ENCODE measurements at places on chromosomes 4 and X.

- DNase-seq, result no peak
Observed at GRCh38 chrX:51917604-51918003, 24.2 kb downstream of the MAGED1 start.

DNA sequence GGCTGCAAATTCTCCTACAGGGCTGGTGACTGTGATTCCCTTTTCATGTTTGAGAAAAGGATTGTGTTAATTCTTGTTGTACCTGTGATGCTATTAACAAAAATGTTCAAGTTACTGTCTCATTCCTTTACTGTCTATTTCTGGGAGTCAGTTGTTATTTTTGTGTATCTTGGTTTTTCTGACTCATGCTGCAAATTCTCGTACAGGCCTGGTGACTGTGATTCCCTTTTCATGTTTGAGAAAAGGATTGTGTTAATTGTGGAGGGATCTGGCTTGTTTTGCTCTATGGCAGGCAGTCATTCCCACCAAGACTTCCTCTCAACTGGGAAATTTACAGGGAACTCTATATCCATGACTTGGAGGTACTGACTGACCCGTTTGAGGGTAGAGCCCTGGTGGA is 693.4 kb upstream of the INTU start:
- no peak for DNase-seq

- no peak for DNase-seq
Observed at GRCh38 chrX:100817340-100817739, 2.9 kb upstream of the CSTF2 start.

GRCh38 chr4:46388857-46389256 is 1.1 kb downstream of the GABRA2 start:
- no peak for DNase-seq

GRCh38 chr4:150117629-150118028 is 39.4 kb downstream of the DCLK2 start:
- no peak for DNase-seq

DNA sequence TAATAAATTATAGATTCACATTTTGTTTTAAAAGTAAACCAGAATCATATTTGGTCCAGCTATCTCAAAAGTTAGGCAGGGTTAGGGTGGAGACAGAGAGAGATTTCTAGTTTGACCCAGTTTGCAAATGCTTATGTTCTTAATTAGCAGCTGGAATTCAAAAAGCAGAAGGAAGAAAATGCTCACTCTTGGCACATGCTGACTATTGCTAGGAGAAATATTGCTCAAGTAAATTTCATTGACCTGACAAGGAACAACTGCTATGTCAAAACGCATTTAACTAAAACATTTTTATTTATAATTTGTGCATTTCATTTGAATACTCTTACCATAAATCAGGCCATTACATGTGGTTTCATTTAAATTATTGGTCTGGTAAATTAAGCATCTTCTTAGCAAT is 131.8 kb downstream of the GLRA3 start:
- DNase-seq, result no peak

- no peak for DNase-seq
Observed at GRCh38 chrX:134735015-134735414, 76.7 kb upstream of the PLAC1 start.

- DNase-seq, result no peak
Observed at GRCh38 chr4:155722336-155722735, 36.5 kb upstream of the GUCY1B1 start.

GRCh38 chrX:47936224-47936939 is 67.4 kb downstream of the ZNF182 start:
- DNase-seq, result peak; percentile 6

DNA sequence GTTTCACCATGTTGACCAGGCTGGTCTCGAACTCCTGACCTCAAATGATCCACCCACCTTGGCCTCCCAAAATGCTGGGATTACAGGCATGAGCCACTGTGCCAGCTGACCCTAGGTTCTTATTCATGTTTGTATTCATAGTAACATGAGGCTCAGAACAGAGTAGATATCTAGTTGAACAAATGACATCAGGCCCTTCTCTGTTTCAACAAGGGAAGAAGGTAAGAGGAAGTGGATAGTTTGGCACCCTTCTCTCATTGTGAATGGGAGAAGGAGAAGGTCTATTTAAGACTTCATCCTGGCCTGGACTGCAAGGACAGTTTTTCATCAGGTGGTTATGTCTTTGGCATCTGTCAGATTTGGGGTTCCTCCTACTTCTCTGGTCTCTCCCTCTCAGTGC is 13.8 kb downstream of the GJB1 start:
- DNase-seq, result no peak

GRCh38 chrX:40581336-40581920 is 658 bp downstream of the ATP6AP2 start:
- DNase-seq, result no peak

- no peak for DNase-seq
Observed at GRCh38 chrX:132045456-132045855, 22.4 kb downstream of the STK26 start.

GRCh38 chr4:109075621-109076020 is 226.8 kb downstream of the COL25A1 start:
- DNase-seq, result no peak

GRCh38 chrX:149618871-149619270 is 12.7 kb downstream of the TMEM185A start:
- no peak for DNase-seq

DNA sequence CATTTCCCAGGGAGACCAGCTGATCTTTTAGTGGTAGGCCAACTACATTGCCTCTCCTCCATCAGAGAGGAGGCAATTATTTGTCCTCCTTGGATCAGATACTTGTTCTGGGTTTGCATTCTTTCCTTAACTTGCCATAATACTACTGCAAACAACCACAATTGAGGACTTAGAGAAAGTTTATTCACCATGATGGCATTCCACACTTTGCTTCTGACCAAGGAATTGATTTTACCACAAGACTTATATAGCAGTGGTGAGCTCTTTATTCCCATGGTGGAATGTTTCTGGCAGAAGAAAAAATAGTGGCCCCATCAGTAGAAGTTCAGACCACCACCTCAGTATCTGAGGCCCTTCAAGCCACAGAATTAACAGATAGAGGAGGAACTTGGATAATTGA is 123.9 kb upstream of the PPP3CA start:
- DNase-seq, result no peak

DNA sequence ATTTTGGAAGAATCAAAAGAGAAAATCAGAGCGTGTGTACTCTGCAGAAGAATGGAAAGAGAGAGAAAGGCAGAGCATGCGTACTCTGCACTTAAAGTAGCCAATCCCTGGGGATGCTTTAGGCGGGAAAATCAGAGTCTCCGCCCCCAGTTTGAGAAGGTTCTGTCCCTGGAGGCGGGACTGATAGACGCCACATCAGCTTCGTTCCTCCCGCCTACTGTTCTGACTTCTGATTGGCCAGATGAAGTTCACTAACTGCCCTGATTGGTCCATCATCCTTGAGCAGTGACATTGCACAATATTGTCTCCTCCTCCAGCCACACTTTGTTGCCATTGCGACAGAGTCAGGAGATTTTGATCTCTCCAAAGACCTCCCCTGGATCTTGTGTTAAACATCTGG is 23.8 kb downstream of the SSX1 start:
- no peak for DNase-seq

- no peak for DNase-seq
Observed at GRCh38 chr4:136687118-136687517, 845.2 kb downstream of the PCDH18 start.

DNA sequence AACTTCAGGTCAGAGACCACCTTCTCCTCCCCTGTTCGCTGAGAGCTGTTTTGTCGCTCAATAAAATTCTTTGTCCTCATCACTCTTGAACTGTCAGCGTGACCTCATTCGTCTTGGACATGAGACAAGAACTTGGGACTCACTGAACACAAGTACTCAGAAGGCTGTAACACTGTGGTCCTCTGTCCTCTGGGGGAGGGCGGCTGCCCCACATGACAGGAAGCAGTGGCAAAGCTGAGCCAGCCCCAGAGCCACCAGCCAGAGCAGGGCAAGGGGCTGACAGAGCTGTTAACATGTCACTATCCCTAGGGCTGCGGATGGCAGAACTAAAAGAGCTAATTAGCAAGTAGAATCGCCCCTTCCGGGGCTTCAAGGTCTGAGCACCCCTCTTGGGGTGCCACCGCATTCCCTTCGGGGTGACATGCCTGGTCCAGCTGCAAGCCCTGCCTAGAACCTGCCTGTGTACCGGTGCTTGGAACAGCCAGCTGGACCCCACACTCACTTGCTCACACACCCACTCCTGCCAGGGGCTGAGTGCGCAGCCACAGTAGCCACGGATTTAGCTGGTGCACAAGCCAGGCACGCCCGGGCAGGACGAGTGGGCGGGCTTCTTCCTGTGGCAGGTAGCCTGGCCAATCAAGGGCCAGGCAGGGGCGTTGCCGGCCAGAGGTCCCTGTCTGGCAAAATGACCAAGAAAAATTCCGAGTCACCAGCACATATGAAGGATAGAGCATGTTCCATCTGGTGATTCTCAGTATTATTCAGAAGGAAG is 648.6 kb upstream of the AGA start:
- no peak for DNase-seq

DNA sequence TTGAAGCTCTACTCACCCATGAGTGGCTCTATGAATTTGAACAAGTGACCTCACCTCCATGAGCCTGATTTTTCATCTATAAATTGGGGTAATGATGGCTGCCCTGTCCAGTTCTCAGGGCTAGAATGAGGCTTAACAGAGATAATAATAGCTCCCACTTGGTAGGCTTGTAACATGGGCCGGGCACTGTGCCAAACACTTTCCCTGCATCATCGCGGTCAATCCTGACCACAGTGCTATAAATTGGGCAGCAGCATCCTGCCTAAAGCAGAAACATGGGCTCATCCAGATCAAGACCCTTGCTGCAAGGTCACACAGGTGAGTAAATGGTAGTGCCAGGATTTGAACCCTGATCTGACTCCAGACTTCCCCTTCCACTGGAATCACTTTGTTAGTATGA is 12.8 kb downstream of the APLN start:
- DNase-seq, result no peak

GRCh38 chr4:167811958-167812357 is 280.4 kb upstream of the ANXA10 start:
- no peak for DNase-seq

DNA sequence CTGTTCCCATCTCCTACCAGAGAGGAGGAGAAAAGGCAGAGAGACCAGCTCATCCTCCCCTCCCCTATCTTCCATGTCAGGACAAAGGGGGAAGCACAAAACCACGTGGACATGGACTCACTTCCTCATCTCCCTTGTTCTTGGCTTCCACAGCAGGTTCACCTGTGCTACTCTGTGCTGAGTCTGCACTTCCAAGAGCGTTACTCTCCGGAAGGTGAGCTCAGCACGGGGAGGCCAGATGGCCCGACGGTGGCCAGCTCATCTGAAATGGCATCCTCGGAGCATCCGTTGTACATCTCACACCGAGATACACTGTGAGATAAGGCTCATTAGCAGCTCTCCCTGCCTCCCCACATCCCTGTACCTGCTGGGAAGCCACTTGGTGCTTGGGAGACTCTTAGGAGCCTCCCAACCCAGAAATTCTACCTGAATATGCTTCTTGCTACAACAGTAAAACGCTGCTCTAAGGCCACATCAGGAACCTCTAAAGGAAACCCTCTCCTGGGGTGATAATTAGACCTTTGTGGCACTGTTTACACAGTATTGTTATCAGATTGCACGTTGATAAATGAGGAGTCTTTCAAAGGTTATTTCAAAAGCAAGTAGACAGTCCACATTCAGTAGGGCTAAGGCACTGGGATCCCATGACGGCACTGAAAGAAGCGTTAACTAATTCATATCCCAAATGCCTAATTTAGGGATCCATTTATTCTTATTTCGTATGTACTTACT is 19.4 kb downstream of the LGI2 start:
- no peak for DNase-seq

- no peak for DNase-seq
Observed at GRCh38 chr4:14315129-14315528, 687.2 kb upstream of the CPEB2 start.

- DNase-seq, result no peak
Observed at GRCh38 chr4:172124656-172125308, 311.6 kb downstream of the GALNTL6 start.

DNA sequence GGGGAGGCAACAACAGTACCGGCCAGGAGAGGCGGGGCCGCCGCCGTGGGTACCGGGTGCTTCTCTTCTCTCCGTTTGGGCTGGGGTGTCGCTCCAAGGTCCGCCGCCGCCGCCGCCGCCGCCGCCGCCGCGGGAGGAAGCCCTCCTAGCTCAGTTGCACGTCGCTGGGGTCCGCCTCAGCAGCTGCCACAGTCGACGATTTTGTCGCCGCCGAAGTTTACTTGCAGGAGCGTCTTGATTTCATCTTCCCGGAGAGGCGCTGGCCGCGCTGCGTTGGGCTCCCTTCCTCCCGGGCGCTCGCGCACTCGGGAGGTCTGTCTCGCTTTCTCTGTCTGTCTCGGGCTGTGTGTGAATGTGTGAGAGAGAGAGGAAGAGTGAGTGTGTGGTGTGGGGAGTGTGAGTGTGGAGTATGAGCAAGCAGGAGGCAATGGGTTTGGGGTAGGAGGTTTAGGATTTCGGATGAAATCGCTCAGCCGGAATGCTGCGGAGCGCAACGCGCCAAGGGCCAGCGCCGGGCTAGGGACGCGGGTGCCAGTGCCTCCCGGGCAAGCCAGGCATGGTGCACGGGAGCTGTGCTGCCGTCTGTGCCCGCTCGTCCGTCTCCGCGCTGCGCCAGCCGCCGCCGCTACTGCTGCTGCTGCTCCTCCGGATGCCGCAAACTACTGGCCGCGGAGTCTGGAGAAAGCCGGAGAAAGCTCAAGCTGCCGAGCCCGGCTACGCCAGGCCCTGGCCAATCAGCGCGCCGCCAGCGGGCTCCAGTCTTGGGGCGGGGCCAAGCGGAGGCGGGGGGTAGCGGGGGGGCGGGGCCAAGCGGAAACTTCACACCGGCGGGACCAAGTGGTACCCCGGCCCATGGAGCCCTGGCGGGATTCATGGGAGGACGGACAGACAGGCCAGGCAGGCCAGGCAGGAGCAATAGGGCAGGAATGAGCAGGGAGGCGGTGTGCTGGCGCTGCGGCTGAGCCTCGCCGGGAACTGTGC is at the start of gene PCDH19:
Gene PCDH19 (minus strand): TSS at position 664 of the 981 bp plus-strand sequence. CDS start 1,676 bp downstream, outside the sequence.
- DNase-seq, result peak; percentile 40

- no peak for DNase-seq
Observed at GRCh38 chr4:43008793-43009192, 116.3 kb downstream of the GRXCR1 start.

DNA sequence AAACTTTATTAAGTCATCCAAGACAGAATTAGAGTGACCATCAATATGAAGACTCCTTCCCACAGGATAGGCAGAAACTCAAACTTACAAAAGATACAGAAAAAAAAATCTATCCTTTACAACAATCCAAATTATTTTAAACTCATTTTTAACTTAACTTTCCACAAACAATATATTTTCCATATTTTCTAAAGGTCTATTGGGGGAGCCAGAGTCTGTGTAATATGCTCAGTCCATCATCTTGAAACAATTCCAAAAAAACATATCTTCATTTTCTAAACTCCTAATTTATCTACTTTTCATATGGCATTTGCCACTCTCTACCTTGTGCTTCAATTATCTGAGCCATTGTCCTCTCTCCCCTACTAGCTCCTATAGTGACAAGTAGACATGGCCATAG is 378.1 kb downstream of the PDGFC start:
- no peak for DNase-seq

DNA sequence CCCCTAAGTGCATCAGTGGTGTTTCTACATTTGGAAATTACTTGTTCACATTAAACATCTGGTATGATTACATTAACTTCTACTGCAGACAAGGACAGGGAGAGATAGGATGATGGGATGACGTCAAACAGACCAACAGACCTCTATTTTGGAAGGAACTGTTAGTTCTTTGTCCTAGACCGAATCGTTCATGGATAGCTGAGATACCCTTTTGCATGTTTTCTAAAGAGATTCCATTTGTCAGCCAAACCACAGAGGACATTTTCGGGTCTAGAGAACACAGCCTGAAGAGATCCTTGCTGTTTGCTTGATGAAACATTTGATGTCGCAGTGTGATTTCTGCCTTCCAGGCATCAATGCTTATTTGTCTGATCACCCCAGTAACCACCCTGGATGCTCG is 27.7 kb downstream of the CHST7 start:
- no peak for DNase-seq

Data from GM20000 (cell line).